ENCODE measurements at places on chromosomes 2 and 18. TPM values are rescaled to one million over a fixed set of nuclear protein-coding genes. Genes with fewer than 3 reads are reported as not detected.

Gene C2orf68
- total RNA-seq = 16.0 TPM

Gene TEX44
- total RNA-seq = not detected

Gene TCF23
- total RNA-seq = not detected

Gene UGT1A6
- total RNA-seq = 23.2 TPM

Gene IL1R2
- total RNA-seq = not detected

Gene HOXD13
- total RNA-seq = not detected

Gene PDCD1
- 0.24 TPM for total RNA-seq

Gene TTN
- under 0.01 TPM for total RNA-seq

Gene CFAP221
- not detected for total RNA-seq

Gene DDX1
- 66.3 TPM for total RNA-seq

Gene ALPP
- not detected for total RNA-seq

Gene FBXO41
- total RNA-seq = 3.9 TPM

Gene RAB6C
- not detected for total RNA-seq

Gene FER1L5
- total RNA-seq = under 0.01 TPM

Gene CD8B2
- not detected for total RNA-seq

Gene GULP1
- 62.7 TPM for total RNA-seq

Gene UGT1A10
- not detected for total RNA-seq

Gene FSHR
- total RNA-seq = not detected

Gene SLC4A5
- 0.24 TPM for total RNA-seq

Gene TFPI
- total RNA-seq = 19.0 TPM

Gene KLHL29
- total RNA-seq = 6.0 TPM

Gene LMAN2L
- total RNA-seq = 17.4 TPM

Gene SERPINB2
- total RNA-seq = 219 TPM

Gene IL36B
- total RNA-seq = not detected

Gene NTSR2
- total RNA-seq = not detected

Gene C1QL2
- not detected for total RNA-seq

Gene ETAA1
- 18.5 TPM for total RNA-seq

Gene RNF152
- 31.6 TPM for total RNA-seq

Gene E2F6
- total RNA-seq = 11.9 TPM

Gene AQP12A
- total RNA-seq = not detected

Gene KIF5C
- not detected for total RNA-seq

Gene IL1A
- 230 TPM for total RNA-seq

Gene MC5R
- not detected for total RNA-seq

Gene CDH19
- total RNA-seq = under 0.01 TPM

Gene SP5
- total RNA-seq = not detected

Gene ABCG5
- not detected for total RNA-seq

Gene CNTNAP5
- not detected for total RNA-seq

Gene KLHL41
- 0.24 TPM for total RNA-seq

Gene GFPT1
- 62.4 TPM for total RNA-seq

Gene RAX
- total RNA-seq = not detected

Gene HOXD9
- total RNA-seq = not detected

Gene ODC1
- total RNA-seq = 269 TPM

Gene PPP1R7
- total RNA-seq = 38.1 TPM

Gene HRH4
- 0.64 TPM for total RNA-seq

Gene ZNF385B
- total RNA-seq = not detected

Gene TRIM43
- total RNA-seq = not detected
